ENCODE measurements at places on chromosomes 7 and 10. TPM values are rescaled to one million over a fixed set of nuclear protein-coding genes. Genes with fewer than 3 reads are reported as not detected.

Gene ANKRD30A
- not detected for total RNA-seq

Gene PSAP
- 683 TPM for total RNA-seq

Gene TMEM209
- total RNA-seq = 20.0 TPM

Gene STK17A
- 15.8 TPM for total RNA-seq

DNA sequence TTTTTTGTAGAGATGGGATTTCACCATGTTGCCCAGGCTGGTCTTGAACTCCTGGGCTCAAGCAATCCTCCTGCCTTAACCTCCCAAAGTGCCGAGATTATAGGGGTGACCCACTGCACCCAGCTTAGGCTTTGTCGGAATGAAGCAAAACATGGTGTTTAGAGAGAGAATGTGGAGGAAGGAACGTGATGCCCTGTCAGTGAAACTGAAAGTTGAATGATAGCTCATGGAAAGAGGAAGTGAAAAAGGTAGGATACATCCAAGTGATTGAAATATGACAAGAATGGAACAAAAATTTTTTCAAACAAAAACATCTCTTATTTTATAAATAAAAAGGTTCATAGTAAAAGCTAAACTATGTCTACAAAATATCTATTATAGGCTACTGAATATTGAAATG lies 5.9 kb downstream of the AKAP9 start:
- DNase-seq = no peak

- DNase-seq = no peak
Observed at GRCh38 chr7:131329176-131329570, 1.5 kb downstream of the MKLN1 start.

DNA sequence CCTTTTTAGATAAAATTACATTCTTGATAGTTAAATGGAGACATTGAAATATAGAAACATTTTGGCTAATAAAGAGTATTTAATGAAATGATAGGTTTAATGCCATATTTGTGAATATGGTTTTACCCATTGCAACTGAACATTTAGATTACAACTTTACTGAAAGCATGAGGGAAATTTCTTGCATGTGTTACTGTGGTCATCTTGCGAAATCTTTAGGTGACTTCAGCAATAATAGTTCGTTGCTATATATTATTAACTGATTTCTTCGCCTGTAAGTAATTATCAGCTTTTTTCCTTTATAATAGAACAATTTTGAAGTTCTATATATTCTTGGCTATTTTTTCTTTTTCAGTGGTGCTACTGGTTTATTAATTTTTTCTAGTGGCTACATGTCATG lies 83.2 kb downstream of the MLLT10 start:
- DNase-seq = no peak

DNA sequence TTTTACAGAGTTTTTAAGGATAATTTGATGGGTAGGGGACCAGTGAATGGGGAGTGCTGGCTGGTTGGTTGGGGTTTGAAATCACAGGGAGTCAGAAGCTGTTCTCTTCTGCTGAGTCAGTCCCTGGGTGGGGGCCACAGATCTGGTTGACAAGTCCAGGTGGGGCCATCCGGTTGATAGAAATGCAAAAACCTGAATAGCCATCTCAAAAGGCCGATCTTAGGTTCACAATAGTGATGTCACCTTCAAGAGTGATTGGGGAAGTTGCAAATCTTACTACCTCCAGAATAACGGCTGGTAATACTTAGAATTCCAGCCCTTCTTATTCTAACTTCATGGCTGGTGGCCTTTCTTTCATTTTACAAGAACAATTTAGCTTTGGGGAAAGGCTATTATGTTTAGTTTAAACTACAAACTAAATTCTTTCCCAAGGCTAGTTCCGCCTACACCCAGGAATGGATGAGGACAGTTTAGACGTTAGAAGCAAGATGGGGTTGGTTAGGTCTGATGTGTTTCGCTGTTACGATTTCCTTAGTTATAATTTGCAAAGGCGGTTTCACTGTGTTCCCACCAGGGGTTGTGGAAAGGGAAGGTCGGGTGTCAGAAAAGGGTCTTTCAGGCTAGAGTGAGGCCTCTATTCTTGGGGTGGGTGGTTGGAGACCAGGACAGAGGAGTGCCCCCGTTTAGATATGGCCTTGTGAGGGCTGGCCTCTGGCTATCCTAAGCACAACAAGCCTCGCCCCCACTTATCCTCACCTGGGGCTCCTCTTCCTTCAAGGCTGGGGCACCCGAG lies 27.4 kb downstream of the IFT22 start:
- no peak for DNase-seq

GRCh38 chr7:138727336-138728099 lies 26.4 kb upstream of the SVOPL start:
- DNase-seq = no peak
